ENCODE measurements at places on chromosomes 3 and 15. TPM values are rescaled to one million over a fixed set of nuclear protein-coding genes. Genes with fewer than 3 reads are reported as not detected.

ADGRG7 gene
- not detected for total RNA-seq

CCDC9B gene
- total RNA-seq: 4.6 TPM

GRCh38 chr15:97235611-97235985 is 724.9 kb upstream of the ARRDC4 start:
- no peak for DNase-seq

DNA sequence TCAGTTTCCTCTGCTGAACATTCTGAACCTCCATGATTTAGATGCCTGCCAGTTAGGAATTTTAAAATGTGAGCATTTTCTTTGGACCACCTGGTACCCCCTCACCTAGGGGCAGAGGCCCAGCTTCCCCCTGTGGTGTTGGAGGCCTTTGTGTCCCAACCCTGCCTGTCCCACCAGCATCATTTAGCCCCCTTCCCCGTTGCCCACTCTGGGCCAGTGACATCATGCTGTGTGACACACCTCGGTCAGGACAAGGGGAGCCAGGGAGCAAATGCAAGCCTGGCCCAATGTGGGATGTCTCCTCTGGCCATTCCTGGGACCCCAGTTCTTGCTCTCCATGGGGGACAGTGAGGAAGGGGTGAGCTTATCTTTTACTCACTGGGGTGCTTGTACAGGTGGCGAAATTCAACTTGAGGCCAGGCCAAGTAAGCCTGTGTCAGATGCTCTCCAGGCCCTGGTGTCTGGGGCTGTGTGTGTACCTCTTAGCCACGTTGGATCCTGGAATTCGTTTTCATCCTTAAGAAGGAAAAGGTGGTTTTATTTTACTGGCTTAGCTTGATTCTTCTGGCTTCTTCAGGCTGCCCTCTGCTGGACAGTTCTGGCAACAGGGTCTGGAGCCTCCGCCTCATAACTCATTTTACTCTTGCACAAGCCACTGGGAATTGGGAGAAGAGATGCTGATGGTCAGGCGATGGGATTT is 49.7 kb upstream of the MYZAP start:
- no peak for DNase-seq

- DNase-seq: no peak
These were observed 302.9 kb upstream of the DPPA4 start for GRCh38 chr3:109640146-109640652.

- no peak for DNase-seq
These were observed 524.2 kb upstream of the LMCD1 start for GRCh38 chr3:7977245-7978086.

- no peak for DNase-seq
These were observed 26.7 kb downstream of the TJP1 start for GRCh38 chr15:29795610-29796009.

Data from hematopoietic multipotent progenitor cell (in vitro differentiated cells).